Esophagus muscularis mucosa (tissue), 4 donors: ENCODE measurements at places on chromosomes 4 and X. TPM values are rescaled to one million over a fixed set of nuclear protein-coding genes. Genes with fewer than 3 reads are reported as not detected.

DNA sequence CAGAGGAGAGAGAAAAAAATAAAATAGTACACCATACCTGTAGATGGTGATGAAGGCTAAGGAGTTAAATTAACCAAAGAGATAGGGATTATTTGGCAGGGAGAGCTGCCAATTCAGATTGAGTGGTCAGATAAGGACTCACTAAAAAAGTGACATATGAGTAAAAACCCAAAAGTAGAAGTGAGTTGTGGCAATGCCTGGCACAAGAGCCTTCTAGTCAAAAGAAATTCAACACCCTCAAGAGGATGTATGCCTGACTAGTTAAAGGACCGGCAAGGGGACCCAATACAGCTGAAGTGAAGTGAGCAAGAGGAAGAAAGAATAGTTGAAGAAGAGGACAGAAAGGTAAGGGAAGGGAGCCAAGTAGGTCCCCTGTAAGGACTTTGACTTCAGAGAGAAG lies 34.9 kb downstream of the ELF2 start:
- no peaks in the 10 kb centered on the region for H3K27me3 ChIP-seq
- H3K4me3 ChIP-seq, result no peak overlapping the region
- peaks cover 9% of the 10 kb centered on the region for H3K36me3 ChIP-seq

GRCh38 chr4:176258135-176258534 lies 10.9 kb downstream of the ASB5 start:
- no peaks in the 10 kb centered on the region for H3K27me3 ChIP-seq
- no peaks in the 10 kb centered on the region for H3K36me3 ChIP-seq
- H3K27ac ChIP-seq, result no peak overlapping the region
- H3K4me3 ChIP-seq, result no peak overlapping the region

DOCK11 gene
- 103 TPM for total RNA-seq

- H3K36me3 ChIP-seq, result no peaks in the 10 kb centered on the region
- no peaks in the 10 kb centered on the region for H3K27me3 ChIP-seq
- peaks cover 15% of the 10 kb centered on the region for H3K4me1 ChIP-seq
- H3K4me3 ChIP-seq, result no peak overlapping the region
- DNase-seq, result no peak
These were observed 75.4 kb downstream of the KDM6A start for GRCh38 chrX:44948406-44948805.

GRCh38 chr4:87904639-87905160 lies 70.8 kb upstream of the SPP1 start:
- H3K4me3 ChIP-seq, result no peak overlapping the region
- no peak for DNase-seq
- H3K36me3 ChIP-seq, result no peaks in the 10 kb centered on the region
- H3K27ac ChIP-seq, result no peak overlapping the region

GRCh38 chr4:4334798-4335520 lies 44.9 kb downstream of the ZBTB49 start:
- no peaks in the 10 kb centered on the region for H3K4me1 ChIP-seq
- peaks cover 6% of the 10 kb centered on the region for H3K27me3 ChIP-seq
- H3K36me3 ChIP-seq, result no peaks in the 10 kb centered on the region
- no peak for DNase-seq
- H3K27ac ChIP-seq, result no peak overlapping the region
- no peak overlapping the region for H3K4me3 ChIP-seq

ZNF157 gene
- 0.17 TPM for total RNA-seq

- H3K4me3 ChIP-seq, result no peak overlapping the region
- no peaks in the 10 kb centered on the region for H3K4me1 ChIP-seq
- no peak for DNase-seq
These were observed 48.4 kb upstream of the SPANXN4 start for GRCh38 chrX:142977128-142977914.

TMPRSS11B gene
- not detected for total RNA-seq

THAP6 gene
- total RNA-seq, result 21.2 TPM

GRCh38 chr4:182883351-182883750 lies 33.8 kb downstream of the DCTD start:
- no peak overlapping the region for H3K27ac ChIP-seq
- H3K4me3 ChIP-seq, result no peak overlapping the region
- no peaks in the 10 kb centered on the region for H3K27me3 ChIP-seq
- H3K4me1 ChIP-seq, result peaks cover 4% of the 10 kb centered on the region

TCP11X2 gene
- not detected for total RNA-seq

ASB11 gene
- not detected for total RNA-seq

DNA sequence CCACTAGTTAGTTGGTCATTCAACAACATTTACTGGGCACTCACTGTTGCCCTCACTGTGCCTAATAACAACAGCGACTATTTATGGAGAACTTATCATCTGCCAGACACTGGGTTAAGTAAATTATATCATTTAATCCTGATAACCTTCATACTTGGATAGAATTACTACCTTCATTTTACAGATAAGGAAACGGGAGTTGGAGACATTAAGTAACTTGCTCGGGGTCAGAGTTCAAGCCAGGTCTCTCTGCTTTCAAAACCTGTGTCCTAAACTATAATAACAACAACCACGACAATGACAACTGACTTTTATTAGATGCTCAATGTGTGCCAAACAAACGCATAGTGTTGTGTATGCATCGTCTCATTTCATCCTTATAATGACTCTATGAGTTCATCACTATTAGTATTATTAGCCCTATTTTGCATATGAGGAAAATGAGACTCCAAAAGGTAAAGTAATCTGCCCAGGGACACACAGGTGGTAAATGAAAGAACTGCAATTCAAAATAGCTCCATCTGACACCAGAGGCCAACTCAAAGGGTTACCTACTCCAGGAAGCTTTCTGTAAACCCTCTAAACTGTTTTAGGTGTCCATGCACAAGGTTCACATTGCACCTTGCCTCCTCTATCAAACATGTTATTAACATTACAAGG lies 98.4 kb upstream of the ACSL4 start:
- H3K27ac ChIP-seq, result no peak overlapping the region
- H3K27me3 ChIP-seq, result no peaks in the 10 kb centered on the region
- DNase-seq, result no peak
- no peak overlapping the region for H3K4me3 ChIP-seq

ADRA2C gene
- 9.1 TPM for total RNA-seq

DNA sequence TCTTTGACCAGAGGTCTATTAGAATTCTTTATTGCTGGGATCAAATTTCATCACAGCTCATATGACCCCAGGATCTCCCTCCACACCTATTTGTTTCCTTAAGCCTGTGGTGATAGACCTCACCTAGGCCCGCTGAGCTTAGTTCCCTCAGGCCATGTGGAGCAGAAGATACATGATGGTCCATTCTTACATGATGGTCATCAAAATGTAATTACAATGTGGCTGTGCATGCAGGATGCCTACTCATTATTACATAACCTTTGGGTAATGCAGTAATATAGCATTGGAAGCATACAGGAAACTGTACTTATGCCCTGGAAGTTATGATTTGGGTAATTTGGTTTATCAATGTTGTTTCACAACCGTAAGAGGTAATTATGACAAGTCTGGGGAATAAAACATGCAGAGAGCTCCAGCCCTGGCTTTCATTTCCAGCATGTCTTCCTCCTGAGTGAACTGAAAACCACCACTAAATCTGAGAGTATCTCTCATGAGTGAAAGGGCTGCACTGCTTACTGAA lies 67.0 kb upstream of the AGA start:
- DNase-seq, result no peak
- no peak overlapping the region for H3K4me3 ChIP-seq
- no peaks in the 10 kb centered on the region for H3K36me3 ChIP-seq
- no peaks in the 10 kb centered on the region for H3K4me1 ChIP-seq

TMEM255A gene
- total RNA-seq, result 1.2 TPM

CENPVL3 gene
- total RNA-seq, result not detected

GRCh38 chrX:119895843-119896326 lies at the start of gene AKAP14:
AKAP14 (plus strand) TSS chrX:119895893; CDS start chrX:119903224, 7,331 bp downstream.
- H3K4me3 ChIP-seq, result no peak within 1 kb of the TSS
- H3K27me3 ChIP-seq, result no peaks in the 10 kb centered on the region
- DNase-seq, result no peak
- no peaks in the 10 kb centered on the region for H3K4me1 ChIP-seq
- no peak within 1 kb of the TSS for H3K27ac ChIP-seq

DNA sequence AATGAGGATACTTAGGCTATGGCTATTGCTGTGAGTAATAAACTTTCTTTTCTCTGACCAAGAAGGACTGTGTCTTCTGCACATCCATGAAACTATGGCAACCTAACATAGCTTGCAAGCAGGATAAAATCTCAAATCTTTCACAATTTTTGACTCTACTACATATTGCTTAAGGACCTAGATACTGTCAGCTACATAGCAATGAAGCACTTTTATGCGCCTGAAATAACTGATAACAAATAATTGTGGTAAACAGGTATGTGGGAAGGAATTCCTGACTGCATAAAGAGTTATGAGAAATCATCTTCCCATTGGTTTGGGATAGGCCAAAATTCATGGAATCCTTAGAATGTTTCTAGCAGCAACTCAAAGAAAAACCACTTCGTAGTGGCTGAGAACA lies 41.2 kb upstream of the PDGFC start:
- no peaks in the 10 kb centered on the region for H3K36me3 ChIP-seq
- H3K4me3 ChIP-seq, result no peak overlapping the region
- H3K27me3 ChIP-seq, result no peaks in the 10 kb centered on the region
- H3K4me1 ChIP-seq, result no peaks in the 10 kb centered on the region

DNA sequence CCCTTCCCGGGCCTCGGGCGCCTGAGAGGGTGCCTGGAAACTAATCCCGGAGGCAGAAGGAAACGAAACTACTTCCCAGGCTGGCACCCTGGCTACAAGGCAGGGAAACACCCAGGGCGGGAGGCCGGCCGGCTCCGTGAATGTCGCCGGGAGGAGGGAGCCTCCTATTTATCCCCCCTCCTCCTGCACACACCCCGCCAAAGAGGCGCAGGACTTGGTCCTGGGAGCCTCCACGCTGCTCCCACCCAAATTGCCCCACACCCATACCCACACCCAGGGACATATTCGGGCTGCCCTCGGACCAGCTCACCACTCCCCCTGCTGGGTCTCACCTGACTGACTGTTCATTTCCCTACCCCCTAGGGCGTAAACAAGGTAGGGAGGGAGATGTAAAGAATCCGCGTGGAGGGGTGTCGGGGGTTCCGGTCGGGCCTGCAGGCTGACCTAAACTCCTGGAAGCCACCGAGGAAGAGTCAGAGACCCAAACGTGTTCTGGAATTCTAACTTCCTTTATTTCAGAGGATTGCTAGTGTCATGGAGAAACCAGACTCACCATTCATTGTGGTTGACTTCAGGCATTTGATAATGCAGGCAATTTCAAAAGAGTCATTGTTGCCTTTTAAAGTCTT lies at the start of gene BTC:
TSS of gene BTC (minus strand) at position 142 of the 629 bp plus-strand sequence. CDS start 198 bp downstream, outside the sequence.
- no peaks in the 10 kb centered on the region for H3K36me3 ChIP-seq
- H3K27ac ChIP-seq, result peak within 1 kb of the TSS; percentile 85
- H3K27me3 ChIP-seq, result no peaks in the 10 kb centered on the region
- H3K4me3 ChIP-seq, result peak within 1 kb of the TSS; percentile 63
- peaks cover 10% of the 10 kb centered on the region for H3K4me1 ChIP-seq
- no peak for DNase-seq

GRCh38 chrX:106730401-106730800 lies 3.9 kb downstream of the RNF128 start:
- H3K36me3 ChIP-seq, result no peaks in the 10 kb centered on the region
- DNase-seq, result no peak
- H3K4me3 ChIP-seq, result no peak overlapping the region
- H3K27ac ChIP-seq, result no peak overlapping the region
- H3K27me3 ChIP-seq, result peaks cover 14% of the 10 kb centered on the region

- no peaks in the 10 kb centered on the region for H3K4me1 ChIP-seq
- no peak overlapping the region for H3K27ac ChIP-seq
- DNase-seq, result no peak
- no peaks in the 10 kb centered on the region for H3K36me3 ChIP-seq
- peaks cover 6% of the 10 kb centered on the region for H3K27me3 ChIP-seq
These were observed 120.4 kb upstream of the SLC34A2 start for GRCh38 chr4:25535278-25535677.

IGSF1 gene
- 2.5 TPM for total RNA-seq

DNA sequence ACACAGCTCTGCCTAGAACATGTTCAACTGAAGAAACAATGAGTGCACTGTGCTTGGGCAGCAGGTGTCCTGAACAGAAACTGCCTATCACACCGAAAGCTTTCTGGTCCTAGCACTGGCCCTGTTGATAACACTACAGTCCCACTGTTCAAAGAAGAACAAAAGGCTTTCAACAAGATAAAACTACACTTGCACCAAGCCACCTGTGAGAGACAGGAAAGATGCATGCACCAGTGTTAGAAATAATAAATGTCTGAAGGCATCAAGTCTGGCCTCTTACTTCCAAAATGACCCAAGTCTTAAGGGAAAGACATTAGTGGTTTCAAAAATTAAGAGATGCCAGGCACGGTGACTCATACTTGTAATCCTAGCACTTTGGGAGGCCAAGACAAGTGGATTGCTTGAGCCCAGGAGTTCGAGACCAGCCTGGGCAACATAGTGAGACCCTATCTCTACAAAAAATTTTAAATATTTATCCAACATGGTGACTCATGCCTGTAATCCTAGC lies 68.7 kb downstream of the APBB2 start:
- no peaks in the 10 kb centered on the region for H3K27me3 ChIP-seq
- H3K27ac ChIP-seq, result peak overlapping the region; percentile 78
- H3K36me3 ChIP-seq, result no peaks in the 10 kb centered on the region
- H3K4me1 ChIP-seq, result peaks cover 72% of the 10 kb centered on the region
- H3K4me3 ChIP-seq, result no peak overlapping the region

DNA sequence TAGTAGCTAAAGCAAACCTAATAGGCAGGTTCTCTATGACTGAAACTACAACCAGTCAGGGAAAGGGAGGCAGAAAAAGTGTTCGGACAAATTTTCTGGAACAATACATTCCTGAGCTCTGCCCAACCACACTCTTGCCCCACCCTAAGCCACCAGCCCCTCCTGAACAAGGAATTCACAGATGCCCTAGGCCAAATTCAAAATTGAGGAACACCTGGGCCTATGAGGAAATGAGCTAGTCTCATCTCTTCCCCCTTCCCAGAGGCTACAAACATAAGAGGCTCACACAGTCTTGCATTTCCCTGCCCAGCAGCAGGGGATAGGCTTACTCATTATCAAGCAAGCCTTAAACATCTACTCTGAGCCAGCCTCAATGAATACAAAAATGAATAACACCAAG lies 284.7 kb downstream of the ZNF674 start:
- no peaks in the 10 kb centered on the region for H3K36me3 ChIP-seq
- H3K27me3 ChIP-seq, result no peaks in the 10 kb centered on the region
- H3K27ac ChIP-seq, result no peak overlapping the region
- H3K4me3 ChIP-seq, result no peak overlapping the region
- H3K4me1 ChIP-seq, result no peaks in the 10 kb centered on the region

DNA sequence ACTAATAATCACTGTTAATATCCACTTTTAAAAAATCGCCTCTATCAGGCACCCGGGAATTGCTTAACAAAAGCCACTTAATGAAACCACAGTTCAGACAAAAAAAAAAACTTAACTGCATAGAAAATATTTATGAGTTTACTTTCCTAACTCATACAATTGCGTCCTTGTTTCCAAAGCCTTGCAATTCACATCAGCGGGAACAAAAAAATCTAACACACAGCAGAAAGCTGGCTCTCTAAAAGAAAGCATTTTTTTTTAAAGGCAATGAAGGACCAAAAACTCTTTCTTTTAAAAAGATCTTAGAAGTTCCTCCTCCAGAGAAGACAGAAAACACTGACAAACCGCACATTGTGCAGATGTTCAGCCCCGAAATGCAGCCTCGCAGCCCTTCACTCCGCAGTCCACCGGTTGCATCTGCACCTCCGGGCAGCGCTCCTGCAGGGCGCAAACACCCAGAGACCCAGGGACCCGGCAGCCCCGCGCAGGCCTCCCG lies 812 bp downstream of the FAT1 start:
- peaks cover 4% of the 10 kb centered on the region for H3K27me3 ChIP-seq
- no peak for DNase-seq
- H3K4me3 ChIP-seq, result peak overlapping the region; percentile 87
- peak overlapping the region; percentile 97 for H3K27ac ChIP-seq
- no peaks in the 10 kb centered on the region for H3K36me3 ChIP-seq
